ENCODE measurements at places on chromosomes 2 and 18.

- no peak for DNase-seq
Observed at GRCh38 chr2:21431078-21431477, 307.3 kb downstream of the TDRD15 start.

DNA sequence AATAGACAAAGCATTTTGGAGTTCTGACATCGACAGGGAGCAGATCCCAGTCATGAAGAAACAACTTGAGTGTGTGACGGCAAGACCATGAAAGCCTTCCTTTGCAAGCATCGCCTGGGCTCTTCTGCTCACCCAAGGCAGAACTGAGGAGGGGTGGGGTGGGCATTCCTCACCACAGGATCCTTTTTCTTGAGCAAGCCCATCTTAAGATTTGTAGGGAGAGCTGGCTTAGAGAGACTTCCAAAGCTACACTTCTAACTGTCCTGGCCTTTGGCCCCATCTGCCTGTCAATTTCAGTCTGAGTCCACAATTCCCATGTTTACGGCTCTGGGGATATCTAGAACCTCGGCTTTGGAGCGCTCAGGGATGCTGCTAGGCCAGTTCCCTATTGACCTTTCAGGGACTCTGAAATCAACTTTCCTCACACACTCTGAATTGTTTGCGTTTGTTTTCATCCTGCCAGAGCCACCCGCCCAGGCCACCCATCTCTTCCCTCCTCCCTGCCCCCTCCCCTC is 3.7 kb downstream of the KLHL14 start:
- no peak for DNase-seq

GRCh38 chr18:59792353-59792752 is 95.1 kb upstream of the CCBE1 start:
- DNase-seq: no peak

GRCh38 chr2:227462972-227463931 is 8.7 kb upstream of the AGFG1 start:
- no peak for DNase-seq

DNA sequence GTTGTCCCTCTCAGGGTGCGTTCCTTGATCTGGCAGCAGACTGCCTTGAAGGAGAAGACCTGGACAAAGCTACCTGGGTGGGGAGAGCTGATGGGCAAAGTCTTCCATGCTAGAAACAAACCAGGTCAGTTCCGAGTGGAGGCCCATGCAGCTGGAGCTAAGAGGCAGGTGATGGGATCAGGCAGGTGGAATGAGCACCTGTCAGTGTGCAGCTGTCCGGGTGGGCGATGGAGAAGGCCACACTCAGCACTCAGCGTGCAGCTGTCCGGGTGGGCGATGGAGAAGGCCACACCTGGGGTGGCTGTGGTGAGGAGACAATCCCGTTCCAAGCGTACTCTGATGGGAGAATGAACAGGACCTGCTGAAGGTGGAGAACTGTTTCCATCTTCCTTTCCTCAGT is 237.3 kb upstream of the MYT1L start:
- DNase-seq: no peak

- DNase-seq: no peak
Observed at GRCh38 chr2:52629531-52629930, 1138.1 kb upstream of the CHAC2 start.

DNA sequence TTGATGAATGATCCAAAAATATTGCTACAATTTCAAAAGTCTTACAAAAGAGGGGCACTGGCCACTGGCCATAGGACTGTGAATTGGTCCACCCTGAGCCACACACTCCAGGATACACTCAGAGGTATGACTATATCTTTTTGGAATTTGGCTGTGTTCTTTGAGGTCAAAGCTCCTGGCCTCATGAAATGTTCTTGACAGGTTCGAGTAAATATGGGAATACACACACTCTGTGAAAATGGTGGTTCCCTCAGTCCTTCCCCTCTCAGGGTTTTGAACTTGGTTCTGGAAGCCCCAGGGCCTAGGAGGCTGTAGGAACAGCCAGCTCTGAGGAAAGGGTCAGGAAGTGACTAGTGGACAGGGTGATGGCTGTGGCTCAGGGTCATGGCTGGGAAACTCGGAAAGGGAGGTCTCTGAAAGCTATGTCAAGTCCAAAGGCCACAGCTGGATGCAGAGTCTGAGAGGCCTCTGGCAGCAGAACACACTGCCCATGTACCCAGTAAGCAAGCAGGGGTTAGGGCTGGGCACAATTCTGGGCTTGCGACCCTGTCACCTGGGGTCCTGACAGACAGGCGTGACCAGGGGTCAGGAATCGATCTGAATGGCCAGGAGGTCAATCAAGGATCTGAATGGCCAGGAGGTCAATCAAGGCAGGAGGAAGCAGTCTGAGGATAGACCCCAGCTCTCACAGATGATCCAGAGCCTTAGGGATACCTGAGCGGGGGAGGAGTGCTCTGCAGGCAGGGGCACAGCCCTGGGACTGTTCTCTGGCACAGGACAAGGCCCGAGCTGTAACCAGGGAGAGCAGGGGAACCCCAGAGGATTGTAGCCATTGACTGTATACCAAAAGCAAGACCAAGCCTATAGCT is 223.4 kb upstream of the SMAD2 start:
- DNase-seq: no peak

DNA sequence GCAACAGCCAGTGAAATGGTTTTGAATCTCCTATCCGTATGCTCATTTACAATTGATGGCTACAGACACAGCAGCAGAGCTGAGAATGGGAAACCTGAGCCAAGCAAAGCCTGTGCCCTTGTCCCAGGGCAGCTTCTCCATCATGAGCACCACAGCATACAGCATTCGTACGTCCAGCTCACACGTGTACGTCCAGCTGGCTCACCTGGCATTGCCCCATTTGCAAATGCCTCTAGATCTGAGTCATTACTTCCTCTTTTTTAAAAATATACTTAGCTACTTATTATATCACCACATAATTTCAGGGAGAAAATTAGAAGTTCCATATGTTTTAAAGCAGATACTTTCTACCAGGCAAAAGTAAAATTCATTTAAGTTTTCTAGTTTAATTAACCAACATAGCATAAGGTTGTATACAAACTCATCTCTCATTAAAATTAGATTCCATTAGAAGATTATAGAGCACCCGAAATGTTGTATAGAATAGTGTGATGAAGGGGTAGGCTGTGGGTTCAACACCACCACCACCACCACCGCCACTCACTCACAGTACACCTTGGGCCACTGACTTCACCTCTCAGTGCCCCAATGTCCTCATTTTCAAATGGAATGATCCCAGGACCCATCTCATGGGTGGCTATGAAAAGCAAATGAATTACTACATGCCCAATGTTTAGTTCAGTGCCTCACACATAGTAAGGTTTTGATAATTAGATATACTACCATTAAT is 31.4 kb upstream of the TMEM177 start:
- DNase-seq: no peak

DNA sequence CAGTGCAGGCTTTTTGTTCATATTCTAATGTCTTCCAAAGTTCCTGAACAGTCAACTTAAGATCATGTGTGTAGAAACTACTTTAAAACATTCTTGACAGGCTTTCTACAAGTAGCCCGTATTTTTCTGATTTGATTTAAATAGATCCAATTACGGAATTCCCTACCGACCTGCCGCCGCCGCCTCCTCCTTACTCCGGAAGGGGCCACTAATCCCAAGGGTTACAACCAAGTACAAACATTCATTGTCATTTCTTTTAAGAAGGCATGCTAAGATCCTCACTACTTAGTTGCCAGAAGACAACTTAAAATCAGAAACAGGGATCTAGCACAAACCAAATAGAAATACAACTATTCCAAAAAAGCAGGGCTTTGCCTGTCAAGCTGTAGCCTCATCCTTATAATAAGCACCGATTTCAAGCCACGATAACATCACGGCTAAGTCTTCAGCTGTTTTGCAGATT is 784 bp downstream of the WDR33 start:
- peak; percentile 17 for DNase-seq

DNA sequence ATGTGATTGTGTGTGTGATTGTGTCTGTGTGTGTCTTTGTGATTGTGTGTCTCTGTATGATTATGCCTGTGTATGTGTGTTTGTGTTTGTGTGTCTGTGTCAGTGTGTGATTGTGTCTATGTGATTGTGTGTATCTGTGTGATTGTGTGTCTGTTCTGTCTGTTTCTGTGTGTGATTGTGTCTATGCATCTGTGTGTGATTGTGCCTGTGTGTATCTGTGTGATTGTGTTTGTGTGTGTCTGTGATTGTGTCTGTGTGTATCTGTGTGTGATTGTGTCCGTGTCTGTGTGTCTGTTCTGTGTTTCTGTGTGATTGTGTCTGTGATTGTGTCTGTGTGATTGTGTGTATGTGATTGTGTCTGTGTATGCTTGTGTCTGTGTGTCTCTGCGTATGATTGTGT is 12.1 kb upstream of the KLHL30 start:
- no peak for DNase-seq

GRCh38 chr18:23066060-23066459 is 69.2 kb upstream of the CABLES1 start:
- DNase-seq: no peak

DNA sequence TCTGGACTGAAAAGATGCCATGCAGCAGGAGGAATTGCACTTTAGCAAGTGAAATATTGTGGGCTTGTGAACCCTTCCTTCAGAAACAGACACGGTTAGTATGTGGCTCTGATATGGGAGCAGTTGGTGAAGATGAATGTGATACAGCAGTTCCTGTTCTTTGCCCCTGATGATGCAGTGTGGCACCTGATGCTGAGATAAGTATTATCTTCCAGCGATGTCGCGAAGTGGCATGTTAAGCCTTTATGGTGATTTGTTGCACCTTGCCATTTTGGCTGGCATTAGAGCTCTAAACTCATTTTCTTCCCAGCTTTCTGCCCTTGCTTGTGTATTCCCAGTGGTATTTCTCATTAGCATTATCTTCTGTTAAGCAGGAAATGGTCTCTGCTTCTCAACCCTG is 441.6 kb upstream of the RAB12 start:
- no peak for DNase-seq

GRCh38 chr2:127106457-127106990 is 430 bp downstream of the BIN1 start:
- DNase-seq: peak; percentile 44

DNA sequence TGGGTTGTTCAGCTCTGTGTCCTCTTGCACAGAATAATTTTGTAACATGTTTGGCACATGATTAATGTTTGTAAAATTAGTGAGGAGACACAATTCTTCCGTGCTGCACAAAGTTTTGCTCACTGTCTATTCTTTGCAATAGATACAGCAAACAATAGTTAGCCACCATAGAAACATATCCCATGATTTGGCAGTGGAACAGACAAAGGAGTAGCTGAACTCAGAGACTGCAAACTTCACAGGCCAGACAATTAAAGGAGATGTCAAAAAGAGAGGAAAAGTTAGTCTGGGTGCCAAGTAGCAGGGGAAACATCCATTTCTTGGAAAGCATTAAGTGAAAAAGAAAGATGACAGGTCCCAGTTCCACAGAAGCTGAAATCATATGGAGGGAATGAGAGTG is 267.4 kb upstream of the NRXN1 start:
- DNase-seq: no peak

- DNase-seq: no peak
Observed at GRCh38 chr2:71578767-71579342, 125.5 kb downstream of the DYSF start.

GRCh38 chr2:41736105-41736567 is 311.7 kb upstream of the PKDCC start:
- no peak for DNase-seq

GRCh38 chr18:80225685-80226084 is 21.6 kb downstream of the PARD6G start:
- DNase-seq: no peak

DNA sequence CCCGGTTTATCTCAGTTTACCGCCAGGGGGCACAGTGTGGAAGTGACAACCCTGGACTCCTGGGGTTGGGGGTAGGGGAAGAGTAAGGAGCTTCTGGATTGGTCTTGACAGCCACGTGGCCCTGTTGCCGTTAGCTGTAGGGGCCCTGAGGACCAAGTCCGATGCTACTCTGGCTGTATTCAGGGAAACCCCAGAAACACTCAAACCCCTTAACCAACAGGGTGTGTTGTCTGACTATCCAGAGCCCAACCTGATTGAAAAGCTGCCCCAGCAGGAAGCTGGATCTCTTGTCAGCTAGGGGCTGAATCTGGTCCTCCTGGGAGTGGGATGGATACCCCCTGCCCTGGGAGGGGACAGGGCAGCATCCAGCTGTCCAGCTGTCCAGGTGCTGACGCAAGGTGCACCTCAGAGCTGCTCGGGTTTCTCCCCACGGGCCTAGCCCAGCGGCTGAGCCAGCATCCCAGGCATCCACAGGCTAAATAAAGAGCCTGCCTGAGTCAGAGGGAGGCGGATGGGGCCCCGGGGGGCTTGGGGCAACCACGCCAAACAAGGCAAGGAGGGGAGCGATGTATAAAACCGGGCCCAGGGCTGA is 3.1 kb upstream of the GMPPA start:
- DNase-seq: peak; percentile 81

GRCh38 chr2:20015482-20016083 is 3.1 kb upstream of the MATN3 start:
- peak; percentile 51 for DNase-seq

DNA sequence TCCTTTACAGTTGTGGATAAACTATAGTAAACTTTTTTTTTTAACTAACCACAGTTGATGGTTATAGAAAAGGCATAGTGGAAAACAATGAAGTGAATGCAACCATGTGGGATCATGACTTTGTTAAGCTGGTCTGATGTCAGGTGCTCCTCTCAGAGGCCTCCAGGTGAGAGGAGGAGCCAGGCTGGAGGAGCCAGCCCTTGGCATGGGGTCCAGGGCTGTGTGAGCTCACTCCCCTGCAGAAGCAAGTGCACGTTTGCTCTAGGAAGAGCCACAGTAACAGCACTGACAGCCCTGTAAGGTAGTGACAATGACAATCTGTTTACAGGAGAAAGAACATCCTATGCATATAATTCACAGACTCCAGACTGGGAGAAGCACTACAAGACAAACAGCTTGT is 5.7 kb downstream of the PPP1R7 start:
- DNase-seq: no peak

- no peak for DNase-seq
Observed at GRCh38 chr2:121705958-121706357, 30.7 kb downstream of the NIFK start.

DNA sequence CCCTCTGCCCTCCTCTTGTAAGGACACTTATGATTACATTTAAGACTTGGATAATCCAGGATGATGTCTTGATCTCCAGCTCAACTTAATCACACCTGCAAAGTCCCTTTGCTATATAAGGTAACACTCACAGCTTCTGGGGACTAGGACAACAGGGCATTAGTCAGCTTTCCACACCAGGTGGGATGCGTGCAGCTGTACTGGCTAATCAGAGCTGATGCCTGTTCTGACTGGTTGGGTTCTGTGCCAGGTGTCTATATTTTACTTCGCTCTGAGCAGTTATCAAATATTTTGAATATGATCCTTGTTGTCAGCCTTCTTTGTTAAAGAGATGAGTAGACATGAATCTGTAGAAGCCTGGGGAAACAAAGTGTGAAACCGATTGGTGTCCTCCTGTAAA is 115.5 kb upstream of the ATP8B1 start:
- DNase-seq: no peak

Measured in HEK293T (cell line).